ENCODE measurements at places on chromosomes 4 and X.

GRCh38 chr4:90597927-90598326 lies 470.7 kb downstream of the CCSER1 start:
- no peak for DNase-seq

GRCh38 chr4:16169490-16169889 lies 56.8 kb downstream of the TAPT1 start:
- no peak for DNase-seq

DNA sequence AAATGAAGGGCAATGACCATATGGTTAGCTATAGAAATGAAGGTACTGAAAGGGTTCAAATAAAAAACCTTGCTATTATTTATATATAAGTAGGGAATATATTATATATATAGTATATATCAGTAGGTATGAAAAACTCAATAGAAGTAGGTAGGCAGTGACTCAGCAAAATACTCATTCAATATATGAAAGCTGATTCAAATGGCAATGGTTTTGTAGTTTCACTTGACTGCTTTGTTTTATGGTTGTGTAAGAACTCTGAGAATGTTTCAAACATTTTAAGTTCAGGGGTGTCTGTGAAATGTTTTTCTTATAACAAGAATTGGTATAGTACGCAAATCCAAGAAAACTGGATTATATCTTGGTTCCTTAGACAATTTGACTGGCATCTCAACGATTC lies 4.1 kb downstream of the ZNF280C start:
- no peak for DNase-seq

DNA sequence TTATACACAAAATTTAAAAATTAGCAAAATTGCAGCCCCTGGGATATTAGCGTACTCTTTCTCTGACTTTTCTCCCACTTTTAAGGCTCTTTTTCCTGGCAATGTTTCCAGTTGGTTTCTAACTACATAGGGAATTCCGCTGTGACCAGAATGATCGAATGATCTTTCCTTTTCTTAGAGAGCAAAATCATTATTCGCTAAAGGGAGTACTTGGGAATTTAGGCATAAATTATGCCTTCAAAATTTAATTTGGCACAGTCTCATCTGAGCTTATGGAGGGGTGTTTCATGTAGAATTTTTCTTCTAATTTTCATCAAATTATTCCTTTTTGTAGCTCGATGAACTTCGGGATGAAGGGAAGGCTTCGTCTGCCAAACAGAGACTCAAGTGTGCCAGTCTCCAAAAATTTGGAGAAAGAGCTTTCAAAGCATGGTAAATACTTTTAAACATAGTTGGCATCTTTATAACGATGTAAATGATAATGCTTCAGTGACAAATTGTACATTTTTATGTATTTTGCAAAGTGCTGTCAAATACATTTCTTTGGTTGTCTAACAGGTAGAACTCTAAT lies 6.0 kb downstream of the ALB start:
- no peak for DNase-seq

DNA sequence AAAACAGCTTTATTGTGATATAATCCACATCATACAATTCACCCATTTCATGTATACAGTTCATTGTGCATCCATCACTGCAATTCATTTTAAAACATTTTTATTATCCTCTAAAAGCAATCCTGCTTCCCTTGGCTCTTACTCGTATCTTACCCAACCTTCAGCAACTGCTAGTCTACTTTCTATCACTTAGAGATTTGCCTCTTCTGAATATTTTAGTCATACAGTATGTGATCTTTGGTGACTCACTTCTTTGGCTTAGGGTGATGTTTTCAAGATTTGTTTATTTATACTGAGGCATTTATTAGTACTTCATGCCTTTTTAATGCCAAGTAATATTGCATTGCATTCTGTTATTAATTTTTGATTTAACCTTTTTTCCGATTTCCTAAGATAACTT lies 15.0 kb upstream of the MSMO1 start:
- no peak for DNase-seq

DNA sequence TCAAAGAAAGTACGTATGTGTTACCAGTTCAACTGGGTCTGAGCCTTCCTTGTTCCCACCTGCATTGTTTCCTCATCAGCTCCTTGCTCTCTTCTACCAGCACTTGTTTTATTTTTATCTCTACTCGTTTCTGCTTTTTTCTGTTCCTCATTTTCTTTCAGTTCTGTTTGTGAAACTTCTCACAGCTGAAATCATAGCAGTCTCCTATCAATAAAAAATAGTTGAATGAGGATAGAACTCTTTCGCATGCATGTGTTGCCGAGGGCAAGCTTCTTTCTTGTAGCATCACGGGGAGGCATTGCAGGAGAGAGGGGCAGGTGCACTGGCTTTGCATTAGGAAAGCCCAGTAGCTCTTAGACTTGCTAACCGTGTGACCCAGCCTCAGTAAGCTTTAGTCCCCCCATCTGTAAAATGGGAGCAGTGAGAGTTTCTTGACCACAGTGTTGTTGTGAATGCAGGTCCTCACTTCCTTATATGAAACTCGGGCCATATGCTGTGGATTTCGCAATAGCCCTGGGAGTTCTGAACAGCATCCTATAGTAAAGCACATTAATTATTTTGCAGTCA lies 24.7 kb downstream of the OFD1 start:
- DNase-seq, result no peak

- no peak for DNase-seq
Measured at GRCh38 chr4:109811707-109812106, 3.9 kb upstream of the GAR1 start.

GRCh38 chr4:139802931-139803330 lies 137.3 kb downstream of the MGST2 start:
- no peak for DNase-seq

GRCh38 chr4:61950625-61951024 lies 750.5 kb downstream of the ADGRL3 start:
- DNase-seq, result no peak

DNA sequence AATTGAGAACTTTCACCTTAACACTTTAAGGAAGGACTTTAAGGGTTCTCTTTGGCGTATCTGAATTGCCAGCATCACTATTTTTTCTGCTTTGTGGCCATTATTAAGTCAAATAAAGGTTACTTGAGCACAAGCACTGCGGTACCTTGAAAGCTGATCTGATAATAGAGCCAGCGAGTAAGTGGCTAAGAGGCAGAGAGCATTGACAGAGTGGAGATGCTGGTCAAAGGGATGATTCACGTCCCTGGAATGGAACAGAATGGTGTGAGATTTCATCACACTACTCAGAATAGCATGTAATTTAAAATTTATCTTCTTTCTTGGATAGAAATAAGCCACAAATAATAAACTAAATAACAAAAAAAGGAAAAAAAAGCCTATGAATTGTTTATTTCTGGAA lies 57.1 kb upstream of the NPFFR2 start:
- no peak for DNase-seq

DNA sequence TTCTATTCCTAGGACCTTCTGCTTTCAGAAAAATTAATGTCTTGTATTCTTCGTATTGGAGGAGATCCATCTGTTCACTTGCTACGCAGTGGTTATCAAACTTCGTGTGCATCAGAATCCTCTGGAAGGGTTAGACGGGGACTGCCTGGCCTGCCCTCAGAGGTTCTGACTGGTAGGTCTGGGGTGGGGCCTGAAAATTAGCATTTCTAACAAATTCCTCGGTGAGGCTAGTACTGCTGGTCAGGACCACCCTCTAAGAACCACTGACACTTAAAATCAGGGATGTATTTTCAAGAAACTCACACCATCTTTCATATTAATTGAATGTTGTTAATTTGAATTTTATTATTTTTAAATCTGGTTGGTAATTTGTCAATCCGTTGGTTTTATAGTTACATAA lies 63.0 kb downstream of the MAPK10 start:
- DNase-seq, result no peak

DNA sequence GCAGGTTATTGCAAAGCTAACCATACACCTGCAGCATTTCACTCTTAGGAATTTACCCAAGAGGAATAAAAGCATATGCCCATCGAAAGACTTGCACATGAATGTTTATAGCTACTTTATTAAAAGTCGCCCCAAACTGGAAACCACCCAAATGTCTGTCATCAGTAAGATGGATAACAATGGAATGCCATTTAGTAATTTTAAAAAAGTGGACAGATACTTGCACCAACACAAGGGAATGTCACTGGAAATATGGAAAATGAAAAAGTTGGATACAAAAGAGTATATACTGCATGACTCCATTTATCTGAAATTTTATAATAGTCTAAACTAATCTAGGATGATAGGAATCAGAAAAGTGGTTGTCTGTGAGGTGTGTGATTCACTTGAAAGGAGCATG lies 12.9 kb downstream of the GK start:
- no peak for DNase-seq

DNA sequence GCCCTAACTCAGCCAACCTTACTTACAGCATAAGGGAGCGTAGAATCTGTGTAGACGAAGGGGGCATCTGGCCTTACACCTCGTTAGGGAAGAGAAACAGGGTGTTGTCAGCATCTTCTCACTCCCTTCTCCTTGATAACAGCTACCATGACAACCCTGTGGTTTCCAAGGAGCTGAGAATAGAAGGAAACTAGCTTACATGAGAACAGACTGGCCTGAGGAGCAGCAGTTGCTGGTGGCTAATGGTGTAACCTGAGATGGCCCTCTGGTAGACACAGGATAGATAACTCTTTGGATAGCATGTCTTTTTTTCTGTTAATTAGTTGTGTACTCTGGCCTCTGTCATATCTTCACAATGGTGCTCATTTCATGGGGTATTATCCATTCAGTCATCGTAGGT lies 14.6 kb downstream of the PLP1 start:
- no peak for DNase-seq

- DNase-seq, result no peak
Measured at GRCh38 chr4:1405254-1405635, 997 bp downstream of the NKX1-1 start.

DNA sequence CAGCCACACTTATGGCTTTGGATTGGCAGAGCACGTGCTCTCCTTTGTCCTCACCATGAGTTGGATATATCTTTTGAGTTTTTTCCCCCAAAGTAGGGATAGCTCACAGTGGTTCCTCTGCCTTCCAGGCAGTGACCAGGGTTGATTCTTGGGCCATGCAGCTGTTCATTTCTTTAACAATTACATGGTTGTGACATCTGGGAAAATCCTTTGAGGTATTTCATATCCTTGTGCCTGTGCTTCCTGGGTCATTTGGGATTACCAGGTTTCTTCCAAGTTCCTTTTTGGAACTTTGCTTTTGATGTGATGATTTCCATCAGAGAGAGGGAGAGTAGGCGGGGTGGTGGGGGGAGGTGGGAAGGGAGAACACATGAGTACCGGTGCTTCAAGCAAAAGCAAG lies 15.6 kb downstream of the BCORL1 start:
- DNase-seq, result no peak

- DNase-seq, result no peak
Measured at GRCh38 chrX:152138388-152138784, at the start of gene MAGEA10. Gene MAGEA10 (minus strand): TSS chrX:152138577. CDS start chrX:152135620, 2,957 bp downstream.

DNA sequence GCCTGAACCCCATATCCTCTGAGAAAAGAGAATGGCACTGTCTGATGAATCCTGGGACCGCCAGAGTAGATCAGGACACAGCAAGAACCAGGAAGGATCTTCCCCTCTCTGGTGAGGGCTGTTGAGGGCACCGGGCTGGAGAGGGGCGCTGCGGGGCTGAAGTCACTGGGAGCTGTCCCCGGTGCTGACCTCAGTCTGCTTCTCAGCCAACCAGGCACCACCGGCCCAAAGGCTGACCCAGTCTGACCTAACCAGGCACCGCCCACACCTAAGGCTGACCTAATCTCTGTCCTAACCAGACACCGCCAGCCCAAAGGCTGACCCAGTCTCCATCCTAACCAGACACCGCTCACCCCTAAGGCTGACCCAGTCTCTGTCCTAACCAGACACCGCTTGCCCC lies 82.8 kb downstream of the CPZ start:
- no peak for DNase-seq

- no peak for DNase-seq
Measured at GRCh38 chr4:15373363-15373762, 54.5 kb upstream of the C1QTNF7 start.

DNA sequence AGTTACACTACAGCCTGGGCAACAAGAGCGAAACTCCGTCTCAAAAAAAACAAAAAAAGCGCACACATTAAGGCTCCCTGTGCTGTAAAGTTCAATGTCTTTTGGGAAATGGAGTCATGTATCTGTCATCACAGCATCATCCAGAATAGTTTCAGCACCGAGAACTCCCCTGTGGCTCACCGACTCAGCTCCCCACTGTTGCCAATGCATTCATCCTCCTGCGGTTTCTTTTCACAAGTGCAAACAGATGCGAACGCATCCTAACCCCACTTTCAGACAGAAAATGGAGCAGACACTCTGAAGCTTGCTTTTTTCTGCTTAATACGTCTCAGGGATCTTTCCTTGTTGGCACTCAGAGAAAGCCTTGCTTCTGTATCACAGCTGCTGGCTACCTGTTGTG lies 13.8 kb upstream of the SH3TC1 start:
- no peak for DNase-seq

- no peak for DNase-seq
Measured at GRCh38 chr4:89539374-89539773, 231.8 kb upstream of the GPRIN3 start.

DNA sequence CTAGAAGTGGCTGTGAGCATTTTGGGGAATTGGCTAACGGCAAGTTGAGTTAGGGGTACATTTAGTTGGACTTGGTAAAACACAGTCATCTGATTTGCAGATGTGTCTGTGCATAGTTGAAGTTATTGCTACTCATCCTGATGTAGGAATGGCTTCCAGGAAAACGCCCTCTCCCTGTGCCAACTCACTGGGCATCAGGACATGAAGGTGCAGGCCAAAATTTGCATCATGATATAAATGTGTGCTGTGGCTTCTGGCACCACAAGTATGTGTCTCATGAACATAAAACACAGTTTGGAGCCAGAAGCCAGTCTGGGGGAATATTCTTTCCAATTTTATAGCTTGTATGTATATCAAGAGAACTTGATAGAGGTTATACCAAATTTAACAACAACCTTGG lies 54.2 kb upstream of the CBR4 start:
- DNase-seq, result no peak

- no peak for DNase-seq
Measured at GRCh38 chrX:47573341-47574075, 8.7 kb upstream of the TIMP1 start.

- no peak for DNase-seq
Measured at GRCh38 chrX:63656871-63657580, 128.0 kb downstream of the ARHGEF9 start.

DNA sequence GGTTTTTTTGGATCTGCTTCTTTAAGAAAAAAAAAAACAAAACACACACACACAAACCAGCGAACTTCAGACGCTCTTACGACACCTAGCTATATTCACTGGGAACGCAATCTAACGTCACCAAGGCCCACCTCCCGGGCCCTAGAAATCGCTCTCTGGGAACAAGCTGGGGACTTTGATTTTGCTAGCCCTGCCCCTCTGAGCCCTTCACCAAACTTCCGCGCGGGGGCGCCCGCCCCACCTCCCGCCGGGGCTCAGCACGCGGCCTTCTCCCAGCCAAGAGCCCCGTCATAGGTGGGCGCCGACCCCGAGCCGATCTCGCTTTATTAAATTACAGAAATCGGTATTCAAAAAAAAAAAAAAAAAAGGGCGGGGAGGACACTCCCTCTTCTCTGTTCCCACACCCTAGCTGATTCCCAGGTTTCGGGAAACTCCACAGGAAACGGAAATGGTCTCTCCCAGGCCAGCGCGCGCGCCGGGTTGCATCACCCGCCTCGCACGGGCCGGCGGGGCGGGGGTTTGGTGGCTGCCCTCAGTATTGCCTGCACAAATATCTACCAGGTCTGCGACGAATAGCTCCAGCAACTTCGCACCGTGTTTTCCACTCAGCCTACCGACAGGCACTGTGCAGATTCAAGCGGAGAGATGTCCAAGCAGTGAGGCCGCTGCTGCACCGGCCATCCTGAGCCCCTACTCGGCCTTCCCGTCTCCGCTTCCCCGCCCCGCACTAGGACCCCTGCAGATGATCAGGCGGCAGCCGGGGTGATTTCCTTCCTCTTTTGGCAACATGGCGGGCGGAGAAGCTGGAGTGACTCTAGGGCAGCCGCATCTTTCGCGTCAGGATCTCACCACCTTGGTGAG lies at the start of gene EIF2S3:
Gene EIF2S3, plus strand, starts transcription at position 775 of the 861 bp plus-strand sequence. Its CDS starts 13 bp downstream, at position 788.
- peak; percentile 81 for DNase-seq
